ENCODE measurements at places on chromosomes 3 and 15.
A peak's percentile ranks its signal among the peaks of the same experiment; 100 is the strongest.

- no peak for DNase-seq
Observed at GRCh38 chr3:13716540-13717221, 163.2 kb downstream of the WNT7A start.

DNA sequence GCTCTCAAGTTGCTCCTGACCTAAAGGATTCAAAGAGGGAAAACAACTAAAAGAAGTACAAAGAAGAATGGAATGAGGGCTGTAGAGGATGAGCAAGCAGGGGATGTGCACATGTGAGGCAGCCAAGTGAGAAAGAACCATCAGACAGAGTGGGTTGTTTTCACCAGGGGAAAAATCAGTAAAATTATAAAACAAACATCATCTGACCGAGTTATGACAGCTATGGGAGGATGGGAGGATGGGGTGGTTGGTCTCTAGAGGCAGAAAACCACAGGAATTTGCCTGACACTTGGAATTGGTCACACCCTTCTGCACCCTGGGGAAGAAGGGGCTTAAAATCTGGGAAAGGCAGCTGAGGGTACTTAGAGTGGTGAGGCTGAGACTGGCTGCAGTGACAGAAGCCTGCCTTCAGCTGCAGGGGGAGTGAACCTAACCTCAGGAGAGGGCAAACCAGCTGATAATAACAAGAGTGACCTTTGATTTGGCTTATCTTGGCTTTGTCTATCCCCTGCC, 10.1 kb downstream of the ARHGAP31 start:
- DNase-seq, result peak; percentile 73

GRCh38 chr15:93109336-93110102, 20.5 kb upstream of the RGMA start:
- no peak for DNase-seq

- DNase-seq, result no peak
Observed at GRCh38 chr3:140236836-140237501, 302.0 kb downstream of the CLSTN2 start.

DNA sequence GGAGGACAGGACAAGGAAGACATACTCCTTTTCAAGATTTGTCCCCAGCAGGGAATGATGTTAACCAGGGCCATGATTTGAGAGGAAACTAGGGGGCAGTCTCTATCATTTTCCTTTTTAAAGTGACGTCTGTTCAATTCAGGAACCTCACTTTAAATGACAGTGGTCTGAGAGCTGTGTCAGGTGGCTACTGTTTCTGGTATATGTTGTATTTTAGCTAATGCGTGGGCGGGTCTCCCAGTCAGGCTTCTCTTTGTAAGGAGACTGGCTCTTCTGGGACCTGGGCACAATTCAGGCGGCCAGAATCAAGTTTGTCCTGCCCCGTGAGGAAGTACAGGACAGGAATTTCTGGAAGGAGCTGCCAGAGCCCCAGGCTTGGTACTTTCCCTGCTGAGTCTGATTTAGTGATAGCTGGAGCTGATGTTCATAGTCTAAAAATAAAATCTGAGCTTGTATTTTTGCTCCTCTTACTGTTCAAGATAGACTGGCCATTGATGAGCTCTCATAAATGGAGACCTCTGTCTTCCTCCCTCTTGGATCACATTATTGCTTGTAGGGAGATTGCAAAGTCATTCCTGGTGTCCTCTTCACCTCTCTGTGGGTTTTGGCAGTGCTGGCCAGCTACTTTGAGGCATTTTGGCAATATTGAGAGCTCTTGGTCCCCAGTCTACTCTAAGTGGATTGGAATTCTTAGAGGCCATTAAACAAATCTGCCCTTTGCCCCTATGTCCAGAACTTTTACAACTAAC, 25.6 kb downstream of the SQOR start:
- peak; percentile 28 for DNase-seq

DNA sequence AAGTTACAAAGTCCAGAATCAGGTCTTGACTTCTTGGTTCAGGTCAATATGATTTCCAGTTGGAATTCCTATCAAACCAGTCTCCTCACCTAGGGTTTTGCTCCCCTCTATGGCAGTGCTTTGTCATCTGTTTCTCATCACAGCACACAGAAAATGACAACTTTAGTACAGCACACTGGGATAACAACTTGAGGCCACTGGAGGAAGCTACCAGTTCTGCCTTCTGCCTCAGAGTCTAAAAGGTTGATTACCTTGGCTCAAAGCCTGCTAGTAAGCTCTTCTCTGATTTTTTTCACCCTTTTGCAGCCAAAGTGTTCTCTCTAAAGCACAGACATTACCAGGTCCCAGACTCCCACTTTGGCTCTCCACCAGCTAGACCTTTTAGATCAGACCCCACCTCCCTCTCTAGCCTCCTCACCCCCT, 24.8 kb upstream of the TRIM59 start:
- peak; percentile 63 for DNase-seq

DNA sequence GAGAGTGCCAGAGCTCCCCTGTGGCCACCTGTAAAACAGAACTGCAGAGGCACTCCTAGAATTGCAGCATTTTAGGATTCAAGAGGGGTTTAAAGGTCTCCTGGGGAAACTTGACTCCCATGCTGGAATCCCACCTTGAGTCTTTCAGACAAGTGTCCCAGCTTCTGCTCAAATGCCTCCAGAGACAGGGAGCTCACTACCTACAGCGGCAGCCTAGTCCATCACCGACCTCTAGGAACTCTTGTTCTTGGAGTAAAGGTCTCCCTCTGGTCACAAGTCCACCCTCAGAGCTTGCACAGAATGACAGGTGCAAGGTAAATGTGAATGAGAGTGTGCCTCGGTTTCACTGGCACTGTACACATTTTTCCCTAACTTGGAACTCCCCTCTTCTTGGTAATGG, 72.0 kb downstream of the NUP210 start:
- DNase-seq, result no peak

DNA sequence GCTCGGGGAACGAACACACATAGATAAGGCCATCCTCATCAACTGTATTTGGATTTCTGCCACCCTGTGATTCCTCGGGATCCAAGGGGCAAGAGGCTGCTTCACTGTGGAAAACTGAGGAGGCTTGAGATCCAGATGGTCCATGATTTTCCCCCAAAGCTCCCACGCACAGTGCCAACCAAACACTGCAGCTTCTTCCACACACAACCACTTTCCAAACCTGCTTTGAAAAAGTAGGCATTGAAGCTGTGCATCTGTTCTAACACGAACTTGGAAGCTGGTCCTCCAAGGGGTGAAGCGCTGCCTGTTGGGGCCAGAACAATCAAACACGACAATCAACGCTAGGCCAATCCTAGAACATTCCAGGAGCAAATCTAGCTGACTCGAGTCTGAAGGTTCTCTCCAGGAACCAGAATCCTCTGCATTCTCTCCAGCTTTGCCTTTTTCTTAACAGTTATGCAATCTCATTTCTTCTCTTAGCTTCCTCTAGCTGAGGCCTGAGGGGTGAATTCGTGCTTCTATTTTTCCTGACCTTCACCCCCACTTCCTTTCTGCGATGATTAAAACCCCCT, 104.4 kb downstream of the LRRK1 start:
- no peak for DNase-seq
